Stimulated activated CD8-positive, alpha-beta memory T cell treated with anti-CD3 and anti-CD28 coated beads, Interleukin-2, amount 100 ng/mL, for 1 hour (primary cell): ENCODE measurements at places on chromosomes 5 and 9.

DNA sequence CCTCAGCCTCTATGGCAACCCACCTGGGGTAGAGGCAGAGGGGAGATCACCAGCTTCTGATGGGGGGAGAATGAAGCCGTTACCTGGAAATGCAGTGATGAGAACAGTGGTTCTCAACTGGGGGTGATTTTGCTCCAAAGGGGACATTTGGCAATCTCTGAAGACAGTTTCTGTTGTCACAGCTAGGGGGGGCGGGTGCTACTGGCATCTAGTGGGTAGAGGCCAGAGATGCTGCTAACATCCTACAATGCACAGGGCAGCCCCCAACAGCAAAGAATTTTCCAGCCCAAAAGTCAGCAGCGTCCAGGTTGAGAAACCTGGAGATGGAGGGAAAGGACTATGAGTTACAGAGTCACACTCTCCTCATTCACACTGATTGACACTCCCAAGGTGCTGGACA lies 84.5 kb downstream of the FGF1 start:
- no peak for DNase-seq

DNA sequence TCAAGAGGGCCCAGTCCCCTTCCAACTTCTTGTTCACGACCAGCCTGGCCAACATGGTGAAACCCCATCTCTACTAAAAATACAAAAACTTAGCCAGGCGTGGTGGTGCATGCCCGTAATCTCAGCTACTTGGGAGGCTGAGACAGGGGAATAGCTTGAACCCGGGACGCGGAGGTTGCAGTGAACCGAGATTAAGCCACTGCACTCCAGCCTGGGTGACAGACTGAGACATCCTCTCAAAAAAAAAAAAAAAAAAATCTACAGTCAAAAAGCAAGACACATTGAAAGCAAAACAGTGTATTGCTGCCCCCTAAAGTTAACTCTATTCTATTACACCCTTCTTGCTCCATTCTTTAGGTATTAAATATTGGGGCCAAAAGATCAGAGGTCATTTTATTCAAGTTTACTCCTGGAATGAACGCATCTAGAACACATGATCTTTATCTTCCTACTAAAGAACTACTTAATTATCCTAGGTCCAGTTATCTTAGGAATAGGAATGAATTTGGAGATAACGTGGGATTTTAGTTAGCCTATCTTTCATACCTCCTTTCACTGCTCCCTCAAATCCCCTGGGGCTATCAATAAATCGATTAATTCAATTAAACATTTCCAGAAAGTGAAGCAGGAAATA lies 2.4 kb downstream of the ATG12 start:
- no peak for DNase-seq

DNA sequence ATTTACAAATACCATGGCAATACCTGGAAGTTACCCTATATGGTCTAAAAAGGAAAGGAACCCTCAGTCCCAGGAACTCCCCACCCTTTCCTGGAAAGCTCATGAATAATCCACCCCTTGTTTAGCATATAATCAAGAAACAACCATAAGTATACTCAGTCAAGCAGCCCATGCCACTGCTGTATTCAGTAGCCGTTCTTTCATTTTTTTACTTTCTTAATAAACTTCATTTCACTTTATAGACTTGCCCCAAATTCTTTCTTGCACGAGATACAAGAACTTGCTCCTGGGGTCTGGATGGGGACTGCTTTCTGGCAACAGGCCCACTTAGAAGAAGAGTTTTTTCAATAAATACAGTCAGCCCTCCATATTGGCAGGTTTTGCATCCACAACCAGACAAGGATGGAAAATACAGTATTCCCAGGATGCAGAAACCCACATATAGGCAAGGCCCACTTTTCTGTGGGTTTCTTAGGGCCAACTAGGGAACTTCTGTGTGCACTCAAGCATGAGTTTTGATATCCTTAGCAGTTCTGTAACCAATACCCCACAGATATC lies 2.8 kb upstream of the TBCA start:
- DNase-seq: no peak

GRCh38 chr9:137433349-137433915 lies 7.7 kb downstream of the ENTPD8 start:
- no peak for DNase-seq

- no peak for DNase-seq
Observed at GRCh38 chr5:2124434-2125170, 241.9 kb upstream of the IRX4 start.

GRCh38 chr9:132446887-132447286 lies 36.9 kb downstream of the CFAP77 start:
- no peak for DNase-seq

- no peak for DNase-seq
Observed at GRCh38 chr5:3092211-3092610, 340.7 kb upstream of the IRX2 start.

- DNase-seq: no peak
Observed at GRCh38 chr5:62649476-62650113, 71.0 kb downstream of the LRRC70 start.

GRCh38 chr5:72156946-72157624 lies 49.8 kb downstream of the MAP1B start:
- no peak for DNase-seq

DNA sequence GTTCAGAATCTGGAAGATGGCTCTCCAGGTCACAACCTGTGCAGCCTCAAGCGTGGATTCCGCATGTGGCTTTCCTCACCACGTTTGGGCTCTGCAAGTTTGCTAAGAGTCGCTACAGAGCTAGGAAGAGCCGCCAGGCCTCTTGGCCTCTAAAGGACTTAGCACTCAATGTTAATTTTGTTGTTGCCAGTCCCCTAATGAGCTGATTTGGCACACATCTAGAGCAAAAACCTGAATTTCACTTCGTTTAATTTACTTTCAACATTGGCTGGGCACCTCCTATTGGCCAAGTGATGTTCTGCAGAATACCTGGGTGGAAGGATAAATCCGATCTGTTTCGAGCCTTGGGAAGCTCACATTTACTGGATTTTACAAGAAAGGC lies 65.8 kb upstream of the UNC5A start:
- no peak for DNase-seq

GRCh38 chr5:72256536-72256935 lies 63.5 kb downstream of the MRPS27 start:
- no peak for DNase-seq

DNA sequence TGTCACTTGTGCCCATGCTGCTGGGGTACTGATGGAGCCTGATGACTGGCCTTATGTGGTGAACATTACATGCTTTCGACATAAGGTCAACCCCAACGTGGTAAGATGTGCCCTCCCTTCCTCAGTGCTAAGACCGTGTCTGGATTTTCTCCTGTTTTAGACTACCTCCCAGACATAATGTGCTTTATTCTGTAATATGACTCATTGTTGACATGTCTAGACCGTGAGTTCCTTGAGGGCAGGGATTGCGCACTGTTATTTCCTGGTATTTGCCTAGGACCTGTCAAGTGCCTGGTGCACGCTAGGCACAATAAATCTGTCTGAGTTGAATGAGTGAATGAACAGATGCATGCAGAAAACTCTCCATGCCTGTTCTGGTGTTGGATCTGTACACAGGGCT lies 346.0 kb downstream of the KDM4C start:
- no peak for DNase-seq

DNA sequence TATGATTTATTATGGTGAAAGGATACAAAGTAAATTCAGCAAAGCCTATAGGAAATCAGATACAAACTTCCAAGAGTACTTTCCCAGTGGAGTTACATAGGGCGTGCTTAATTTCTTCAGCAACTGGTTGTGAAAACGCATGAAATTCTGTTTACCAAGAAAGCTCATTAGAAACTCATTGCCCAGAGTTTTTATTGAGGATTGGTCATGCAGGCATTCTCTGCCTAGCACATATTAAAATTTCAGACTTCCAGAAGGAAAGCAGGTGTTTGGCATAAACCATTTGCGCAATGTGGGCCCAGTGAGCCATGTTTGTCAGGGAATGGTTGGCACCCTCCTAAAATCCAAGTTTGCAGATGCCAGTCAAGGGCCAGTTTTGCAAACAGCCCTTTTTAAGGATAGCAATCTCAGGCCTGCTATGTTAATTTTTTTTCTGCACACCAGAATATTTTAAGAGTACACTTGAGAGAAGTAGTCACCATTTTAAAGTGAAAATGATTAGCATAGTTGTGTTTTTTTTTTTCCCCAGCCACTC lies 311.1 kb upstream of the CHD1 start:
- DNase-seq: no peak

DNA sequence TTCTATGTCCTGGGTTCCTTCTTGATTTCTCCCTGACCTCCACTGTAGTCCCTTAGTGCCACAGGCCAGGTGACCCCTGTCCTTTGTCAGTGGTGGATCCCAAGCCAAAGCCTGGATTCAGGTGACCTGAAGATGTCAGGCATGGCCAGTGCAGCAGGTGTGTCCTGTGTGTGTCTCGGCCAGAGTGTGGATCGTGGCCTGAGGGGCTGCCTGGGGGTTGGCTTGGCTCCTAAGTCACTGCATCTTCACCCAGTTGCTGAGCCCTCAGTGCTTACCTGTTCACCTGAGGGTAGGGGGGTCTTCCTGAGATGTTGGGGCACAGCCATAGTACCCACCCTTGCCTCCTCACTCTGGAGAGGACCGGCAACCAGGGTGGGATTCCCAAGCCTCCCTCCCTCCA lies 61.8 kb upstream of the PITX1 start:
- DNase-seq: no peak

- no peak for DNase-seq
Observed at GRCh38 chr5:65100911-65101631, 332.3 kb downstream of the CWC27 start.

DNA sequence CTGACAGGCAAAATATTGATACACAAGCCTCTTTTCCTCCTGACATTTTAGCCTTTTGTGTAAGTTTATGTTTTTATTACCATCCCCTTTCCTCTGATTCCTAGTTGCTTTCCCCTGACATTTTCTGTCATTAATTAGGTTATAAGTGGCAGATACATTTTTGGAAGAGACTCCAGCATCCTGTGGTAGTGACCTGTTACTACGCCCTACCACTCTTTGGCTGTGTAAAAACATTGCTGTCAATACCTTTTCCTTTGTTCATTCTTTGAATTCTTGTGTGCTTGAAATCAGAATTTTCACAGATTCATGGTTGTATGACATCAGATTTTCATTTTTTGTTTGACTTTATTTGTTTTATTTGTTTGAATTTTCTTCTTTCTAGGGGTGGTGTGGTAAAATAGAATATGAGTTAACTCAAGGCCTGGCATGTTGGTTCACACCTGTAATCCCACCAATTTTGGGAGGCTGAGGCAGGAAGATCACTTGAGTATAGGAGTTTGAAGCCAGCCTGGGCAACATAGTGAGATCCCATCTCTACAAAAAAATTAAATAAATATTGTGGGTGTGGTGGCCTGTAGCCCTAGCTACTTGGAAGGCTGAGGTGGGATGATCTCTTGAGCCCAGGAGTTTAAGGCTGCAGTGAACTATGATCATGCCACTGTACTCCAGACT lies 43.4 kb downstream of the UBE2R2 start:
- DNase-seq: no peak

GRCh38 chr9:81789721-81790120 lies 100.4 kb upstream of the TLE1 start:
- DNase-seq: no peak

DNA sequence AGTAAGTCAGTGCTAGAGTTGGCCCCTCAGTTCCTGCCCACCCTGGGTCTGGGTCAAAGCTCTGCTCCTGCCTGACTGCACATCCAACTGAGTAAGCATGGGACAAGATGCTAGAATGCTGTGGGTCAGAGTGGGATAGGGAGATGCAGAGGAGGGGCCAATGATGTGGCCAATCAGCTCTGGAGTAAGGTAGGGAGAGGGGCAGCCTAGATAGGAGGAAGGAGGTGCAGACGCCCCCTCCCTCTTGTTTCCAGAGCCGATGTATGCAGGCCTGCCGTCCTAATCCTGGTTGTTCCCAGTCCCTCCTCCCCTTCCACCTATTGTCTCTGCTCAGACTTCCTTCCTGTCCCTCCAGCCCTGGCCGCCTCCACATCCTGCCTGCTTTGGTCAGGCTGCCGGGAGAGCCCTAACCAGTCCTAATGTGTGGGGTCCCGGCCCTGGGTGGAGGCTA lies 1.3 kb downstream of the ARAP3 start:
- no peak for DNase-seq

DNA sequence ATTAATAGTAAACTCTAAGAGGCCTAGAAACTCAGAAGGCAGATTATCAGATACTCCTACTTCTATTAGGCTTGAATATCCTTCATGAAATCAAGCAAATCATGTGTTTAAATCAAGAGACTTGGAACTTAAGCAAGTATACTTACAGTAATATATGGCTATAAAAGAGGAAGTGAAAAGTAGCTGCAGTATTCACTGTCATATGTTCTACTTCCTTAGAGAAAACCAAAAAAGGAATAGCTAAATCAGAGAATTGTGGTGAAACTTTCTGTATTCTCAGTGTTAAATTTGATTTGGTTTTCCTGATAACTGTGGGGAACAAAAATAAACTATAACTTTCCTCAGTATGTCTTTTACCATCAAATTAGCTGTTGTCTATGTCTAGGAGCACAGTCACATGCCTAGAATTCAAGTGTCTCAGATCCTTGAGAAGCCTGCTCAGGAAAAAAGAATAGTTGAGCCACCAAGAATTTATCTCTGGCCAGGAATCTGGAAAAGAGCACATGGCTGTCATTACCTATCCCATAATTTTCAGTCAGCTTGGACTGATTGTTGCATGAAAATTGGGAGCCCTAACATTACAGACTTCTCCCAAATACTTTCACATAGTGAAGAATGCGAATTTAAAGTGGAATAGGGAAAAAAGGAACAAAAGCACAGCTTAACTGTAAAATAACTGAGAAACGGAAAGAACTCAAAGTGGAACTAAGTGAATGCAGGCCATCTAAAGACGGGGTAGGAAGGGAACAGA lies 1.7 kb downstream of the FKBP15 start:
- DNase-seq: no peak

DNA sequence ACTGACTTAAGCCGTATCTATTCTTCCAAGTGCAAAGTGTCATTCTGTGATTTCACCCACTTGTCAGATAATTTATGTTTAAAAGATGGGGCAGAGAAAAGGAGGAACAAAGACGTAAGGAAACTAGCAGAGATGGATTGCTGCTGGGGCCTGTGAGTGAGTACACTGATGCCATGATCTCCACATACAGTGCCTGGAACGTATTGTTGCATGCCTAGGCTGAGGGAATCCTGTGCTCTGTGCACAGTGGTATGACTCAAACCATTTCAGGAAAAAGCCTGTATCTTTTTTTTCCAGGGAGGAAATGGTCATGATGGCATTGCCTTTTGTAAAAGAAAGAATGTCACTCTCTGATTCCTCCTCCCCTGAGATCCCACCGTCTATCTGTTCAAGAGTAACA lies 359.5 kb upstream of the ADAMTS16 start:
- no peak for DNase-seq

DNA sequence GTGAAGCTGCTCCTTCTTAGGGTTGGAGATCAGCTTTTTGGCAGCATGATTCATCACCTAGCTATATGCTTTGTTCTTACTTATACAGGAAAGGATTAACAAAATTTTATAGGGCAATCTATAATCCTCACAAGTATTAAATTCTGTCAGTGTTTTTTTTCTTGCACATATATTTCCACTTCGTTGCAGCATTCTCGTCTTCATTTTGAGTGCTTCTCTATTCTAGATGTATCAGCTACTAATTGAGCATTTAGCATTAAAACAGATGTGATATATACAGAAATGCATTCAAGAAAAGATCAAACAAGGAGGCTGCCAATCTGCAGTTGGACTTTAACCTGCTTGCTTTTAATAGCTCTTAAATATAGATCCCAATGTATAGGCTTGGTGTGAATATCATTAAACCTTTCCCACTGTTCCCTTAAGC lies 3.6 kb upstream of the CTXN3 start:
- no peak for DNase-seq
